Cerebellum (tissue), 4 donors: ENCODE measurements at places on chromosomes 11 and 22.
A peak's percentile ranks its signal among the peaks of the same experiment; 100 is the strongest.

GRCh38 chr22:28521451-28521850 is 158.2 kb downstream of the TTC28 start:
- no peak for DNase-seq

- no peak for DNase-seq
These were observed 98.2 kb upstream of the CHORDC1 start for GRCh38 chr11:90321018-90321417.

- DNase-seq = peak; percentile 90
These were observed at the start of gene SEC14L2 for GRCh38 chr22:30396871-30397655. TSS of gene SEC14L2 (plus strand) at chr22:30397018. CDS start at chr22:30397117, 99 bp downstream.

DNA sequence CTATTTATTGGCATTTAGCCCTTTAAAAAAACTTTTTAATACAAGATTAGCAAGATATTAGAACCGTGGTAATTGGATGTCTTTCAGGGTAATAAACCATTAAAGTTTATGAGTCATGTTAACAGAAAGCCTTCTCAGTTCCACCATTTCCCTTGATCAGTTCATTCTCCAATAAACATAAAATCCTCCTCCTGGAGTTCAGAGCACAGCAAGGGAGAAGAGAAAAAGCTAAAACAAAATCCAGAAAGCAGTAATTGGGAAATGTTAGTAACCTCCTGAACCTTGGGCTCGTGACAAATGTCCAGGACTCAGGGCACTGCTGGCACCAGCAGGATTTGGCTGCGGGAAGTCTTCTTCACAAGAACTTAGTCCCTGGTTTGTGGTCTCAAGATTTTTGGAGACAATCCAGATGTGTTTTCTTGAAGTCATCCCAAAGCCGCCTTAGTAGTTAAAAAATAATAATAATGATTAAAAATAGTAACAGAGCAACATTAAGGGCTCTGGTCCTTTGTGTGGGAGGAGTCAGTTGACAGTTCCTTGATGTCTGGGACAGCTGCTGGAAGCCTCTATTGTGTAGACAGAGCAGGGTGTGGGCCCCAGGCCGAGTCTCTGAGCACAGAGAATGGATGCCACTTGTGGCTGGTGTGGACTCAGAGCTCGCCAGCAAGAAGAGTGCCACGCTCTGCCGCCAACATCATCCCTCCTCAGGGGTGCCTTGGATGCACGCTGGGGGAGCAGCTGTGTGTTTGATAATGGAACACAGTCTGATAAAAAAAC is 43.4 kb upstream of the PITPNB start:
- peak; percentile 13 for DNase-seq

DNA sequence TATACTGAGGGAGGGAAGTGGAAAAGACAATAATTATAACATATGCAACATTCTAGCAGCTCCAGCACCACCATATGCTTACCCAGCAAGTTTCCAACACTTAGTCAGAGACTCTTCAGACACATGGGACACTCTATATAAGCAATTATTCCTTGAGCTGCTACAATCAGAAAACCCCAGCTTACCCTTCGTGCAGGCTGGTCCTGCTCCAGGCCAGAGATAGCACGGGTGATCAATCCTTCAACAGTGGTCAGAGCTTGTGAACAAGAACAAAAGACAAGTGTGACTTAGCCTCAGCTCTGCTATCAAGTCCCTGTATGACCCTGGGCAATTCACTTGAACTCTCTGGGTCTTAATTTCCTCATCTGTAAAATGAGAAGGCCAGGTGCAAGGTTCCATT is 1.5 kb downstream of the ZPR1 start:
- no peak for DNase-seq

GRCh38 chr11:83006877-83007330 is 64.8 kb downstream of the RAB30 start:
- no peak for DNase-seq

GRCh38 chr11:105181100-105181499 is 41.5 kb upstream of the CARD18 start:
- no peak for DNase-seq

DNA sequence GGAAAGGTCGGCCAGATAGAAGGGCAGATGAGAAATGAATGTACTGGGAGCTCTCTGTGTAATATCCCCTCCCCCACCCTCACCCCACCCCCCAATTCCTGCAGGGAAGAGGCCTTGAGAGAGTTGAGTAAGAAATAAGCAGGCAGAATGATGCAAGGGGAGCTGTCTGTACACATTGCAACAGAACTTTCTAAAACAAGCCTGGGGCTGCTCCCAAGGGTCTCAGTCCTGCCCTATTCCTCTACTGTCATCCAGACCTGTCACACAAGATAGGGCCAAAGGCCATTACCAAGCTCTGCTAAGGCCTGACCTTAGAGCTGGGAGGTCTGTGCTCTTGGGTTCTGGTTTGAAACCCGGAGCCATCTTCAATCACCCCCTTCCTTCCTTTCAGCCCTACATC is 5.7 kb upstream of the DGAT2 start:
- DNase-seq = no peak

DNA sequence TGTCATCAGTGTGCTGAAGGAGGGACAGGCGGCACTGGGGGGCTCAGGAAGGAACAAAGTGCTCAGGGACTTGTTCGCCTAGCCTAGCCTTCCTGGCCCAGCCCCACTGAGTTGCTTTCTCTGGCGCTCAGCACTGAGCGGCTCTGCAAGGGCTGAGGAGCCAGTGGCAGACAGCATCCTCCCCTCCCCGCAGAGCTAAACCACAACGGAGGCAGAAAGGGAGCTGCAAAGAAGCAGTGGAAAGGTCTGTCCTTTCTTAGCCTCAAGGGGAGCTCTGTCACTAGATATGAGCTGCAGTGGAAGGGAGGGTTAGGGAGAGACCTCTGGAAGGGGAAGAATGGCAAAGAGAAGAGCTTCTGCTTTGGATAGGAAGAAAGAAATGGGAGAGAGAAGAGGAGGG is 89.7 kb upstream of the PHOX2A start:
- no peak for DNase-seq

- no peak for DNase-seq
These were observed 125.9 kb downstream of the CCDC81 start for GRCh38 chr11:86500500-86501140.

DNA sequence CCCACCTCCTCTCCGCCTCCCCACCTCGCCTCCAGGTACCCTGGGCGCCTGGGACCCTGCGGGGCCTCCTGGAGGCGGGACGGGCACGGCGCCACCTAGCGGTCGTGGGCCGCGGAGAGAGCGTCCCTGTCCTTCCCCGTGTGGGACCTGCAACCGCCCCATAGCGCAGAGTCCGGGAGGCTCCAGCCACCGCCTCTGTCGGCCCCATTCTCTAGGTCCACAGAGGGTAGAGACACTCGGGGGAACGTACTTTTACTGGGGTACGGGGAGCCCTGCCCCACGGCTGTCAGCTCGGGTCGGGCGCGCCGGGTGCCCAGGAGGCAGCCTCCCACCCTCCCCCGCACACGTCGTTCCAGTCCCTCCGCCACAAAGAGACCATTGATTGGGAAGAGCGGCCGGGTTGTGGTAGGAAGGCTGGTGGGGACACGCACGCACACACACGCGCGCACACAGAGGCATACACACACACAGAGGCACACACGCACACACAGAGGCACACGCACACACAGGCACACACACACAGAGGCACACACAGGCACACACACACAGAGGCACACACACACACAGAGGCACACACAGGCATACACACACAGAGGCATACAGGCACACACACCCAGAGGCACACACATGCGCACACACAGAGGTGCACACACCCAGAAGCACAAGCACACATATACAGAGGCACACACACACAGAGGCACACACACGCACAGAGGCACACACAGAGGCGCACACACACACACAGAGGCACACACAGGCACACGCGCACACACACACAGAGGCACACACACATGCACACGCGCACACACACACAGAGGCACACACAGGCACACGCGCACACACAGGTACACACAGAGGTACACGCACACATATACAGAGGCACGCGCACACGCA is 12.6 kb upstream of the NECTIN1 start:
- peak; percentile 38 for DNase-seq

DNA sequence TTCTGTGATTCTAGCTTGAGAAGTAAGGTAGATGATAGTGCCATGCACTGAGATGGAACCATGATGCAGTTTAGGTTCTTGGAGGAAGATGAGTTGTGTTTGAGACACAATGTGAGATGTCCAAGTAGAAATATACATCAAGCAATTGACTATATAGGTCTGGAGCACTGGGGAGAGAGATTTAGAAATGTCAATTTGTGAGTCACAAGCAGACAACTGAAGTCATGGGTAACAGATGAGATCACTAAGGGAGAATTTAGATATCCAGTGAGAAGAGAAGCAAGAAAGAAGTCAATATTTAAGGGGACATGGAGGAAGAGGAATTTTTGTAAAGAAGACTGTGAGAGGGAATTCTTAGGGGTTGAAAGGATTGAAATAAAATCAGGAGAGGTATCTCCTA is 65.1 kb upstream of the RRAS2 start:
- DNase-seq = no peak

- DNase-seq = no peak
These were observed 38.2 kb downstream of the FAM168A start for GRCh38 chr11:73559743-73560142.

GRCh38 chr22:29842740-29843139 is 4.7 kb upstream of the ASCC2 start:
- no peak for DNase-seq

- DNase-seq = peak; percentile 84
These were observed 73.8 kb upstream of the CRTAM start for GRCh38 chr11:122764371-122765090.

GRCh38 chr11:74992852-74993251 is 4.1 kb downstream of the NEU3 start:
- no peak for DNase-seq

DNA sequence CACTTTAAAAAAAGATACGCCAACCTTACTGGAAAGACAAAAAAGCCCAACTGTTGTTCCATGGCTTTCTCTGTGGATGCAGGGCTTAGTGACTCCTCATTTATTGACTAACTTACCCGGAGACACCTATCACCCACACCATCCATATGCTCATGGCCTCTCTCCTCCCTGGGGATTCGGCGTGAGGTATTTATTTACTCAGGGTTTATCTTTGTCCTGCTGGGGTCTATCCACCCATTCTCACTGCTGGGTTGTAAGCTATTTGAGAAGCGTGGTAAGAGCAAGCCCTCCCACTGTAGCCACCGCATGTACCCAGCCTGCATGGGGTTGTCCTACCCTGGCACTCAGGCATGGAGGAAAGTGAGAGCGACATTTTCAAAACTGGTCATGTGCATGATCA is 93.6 kb downstream of the NELL1 start:
- DNase-seq = no peak

- no peak for DNase-seq
These were observed 31.4 kb downstream of the IGLL1 start for GRCh38 chr22:23548501-23549197.
